AG10803 (cell line): ENCODE measurements at places on chromosomes 6 and 20.
A peak's percentile ranks its signal among the peaks of the same experiment; 100 is the strongest.

GRCh38 chr20:47968541-47969310 is 183.4 kb upstream of the SULF2 start:
- DNase-seq, result no peak

DNA sequence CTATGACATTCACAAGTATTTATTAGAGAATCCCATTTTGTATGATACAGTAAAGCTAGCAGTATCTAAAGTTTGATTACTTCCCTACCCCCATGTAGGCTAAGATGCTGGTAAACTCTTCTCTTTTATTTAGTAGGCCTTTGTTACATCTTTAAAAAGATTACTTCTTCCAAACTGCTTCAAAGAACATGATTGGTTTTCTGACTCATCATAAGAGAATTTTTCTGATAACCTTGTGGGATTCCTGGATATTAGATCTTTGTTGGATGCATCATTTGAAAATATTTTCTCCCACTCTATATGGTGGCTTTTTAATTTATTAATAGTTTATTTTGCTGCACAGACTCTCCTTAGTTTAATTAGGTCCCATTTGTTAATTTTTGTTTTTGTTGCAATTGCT is 898.3 kb upstream of the ADGRB3 start:
- DNase-seq, result no peak

DNA sequence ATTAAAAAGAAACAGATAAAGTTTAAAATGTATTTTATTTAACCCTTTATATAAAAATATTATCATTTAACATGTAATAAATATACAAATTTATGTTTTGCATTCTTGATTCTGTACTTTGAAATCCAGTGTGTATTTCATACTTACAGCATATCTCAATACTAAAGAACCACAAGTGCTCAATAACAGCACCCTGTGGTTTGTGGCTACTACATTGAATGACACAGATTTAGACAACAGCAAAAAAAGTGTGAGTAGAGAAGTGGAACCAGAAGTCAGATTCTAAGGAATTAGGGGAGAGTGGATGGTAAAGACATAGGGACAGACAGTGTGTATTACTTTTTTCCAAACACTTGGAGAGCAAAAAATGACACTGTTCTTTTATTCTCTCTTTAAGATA is 524.5 kb downstream of the BMP2 start:
- DNase-seq, result no peak

DNA sequence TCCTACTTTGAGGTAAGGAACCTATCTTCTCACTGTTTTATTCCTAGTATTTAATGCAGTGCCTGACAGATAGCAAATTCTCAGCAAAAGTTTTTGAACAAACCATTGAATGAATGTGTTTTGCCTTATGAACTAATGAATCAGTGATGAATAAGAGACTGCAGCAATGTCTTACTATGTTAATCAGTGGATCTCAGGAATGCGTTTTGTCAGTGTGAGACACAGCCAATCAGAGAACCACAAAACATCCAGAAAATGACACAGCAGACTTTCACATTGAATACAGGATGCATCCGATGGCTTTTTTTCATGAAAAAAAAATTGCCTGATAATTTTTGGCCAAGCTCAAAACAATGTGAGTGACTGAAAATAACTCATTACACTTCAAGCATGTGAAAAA is 270.5 kb downstream of the BMP2 start:
- DNase-seq, result peak; percentile 54

DNA sequence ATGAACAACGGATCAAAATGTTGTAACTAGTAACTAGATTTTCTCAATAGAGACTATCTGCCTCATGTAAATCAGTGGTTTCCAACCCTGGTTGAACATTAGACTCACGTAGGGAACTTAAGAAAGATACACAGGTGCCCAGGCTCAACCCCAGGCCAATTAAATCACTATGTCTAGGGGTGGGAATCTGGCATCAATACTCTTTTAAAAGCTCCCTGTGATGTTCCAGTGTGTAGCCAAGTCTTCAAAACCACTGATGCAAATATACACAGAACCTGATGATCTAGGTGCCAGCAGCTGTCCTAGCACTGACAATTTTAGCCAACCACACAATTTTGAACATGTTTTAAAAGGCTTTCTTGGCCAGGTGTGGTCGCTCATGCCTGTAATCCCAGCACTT is 128.7 kb downstream of the TBC1D32 start:
- DNase-seq, result no peak

DNA sequence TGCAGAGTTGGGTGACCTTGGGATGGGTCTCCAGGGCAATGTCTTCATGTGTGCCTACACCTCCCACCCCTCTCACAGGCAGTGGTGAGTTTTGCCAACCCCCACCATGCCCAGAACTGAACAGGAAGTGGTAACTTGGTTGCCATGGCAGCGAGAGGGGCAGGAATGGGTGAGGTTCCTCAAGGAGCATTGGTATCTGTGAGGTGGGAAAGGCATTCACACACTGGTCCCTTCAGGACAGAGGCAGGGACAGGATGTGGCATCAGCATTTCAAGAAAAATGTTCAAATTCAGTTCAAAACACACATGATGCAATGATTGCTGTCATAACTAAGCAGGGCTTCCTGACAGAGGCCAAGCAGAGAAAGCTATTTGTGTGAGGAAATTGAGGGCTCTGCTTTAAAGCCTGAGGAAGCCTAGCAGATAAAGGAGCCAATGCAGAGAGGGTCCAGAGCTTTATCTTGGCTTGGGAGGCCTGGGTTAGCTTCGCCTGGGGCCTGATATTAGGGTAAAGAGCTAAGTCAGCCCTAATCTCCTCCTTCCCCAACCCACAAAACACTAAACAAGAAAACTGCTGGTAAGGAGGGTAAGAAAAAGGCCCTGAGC is 551 bp downstream of the TREML2 start:
- DNase-seq, result peak; percentile 69

- DNase-seq, result no peak
Observed at GRCh38 chr6:139544701-139545057, 170.2 kb upstream of the CITED2 start.

GRCh38 chr20:1953621-1954020 is 40.2 kb downstream of the PDYN start:
- DNase-seq, result no peak

- no peak for DNase-seq
Observed at GRCh38 chr6:158083455-158084325, 84.4 kb downstream of the SERAC1 start.

- DNase-seq, result no peak
Observed at GRCh38 chr6:19501737-19502245, 335.4 kb upstream of the ID4 start.

DNA sequence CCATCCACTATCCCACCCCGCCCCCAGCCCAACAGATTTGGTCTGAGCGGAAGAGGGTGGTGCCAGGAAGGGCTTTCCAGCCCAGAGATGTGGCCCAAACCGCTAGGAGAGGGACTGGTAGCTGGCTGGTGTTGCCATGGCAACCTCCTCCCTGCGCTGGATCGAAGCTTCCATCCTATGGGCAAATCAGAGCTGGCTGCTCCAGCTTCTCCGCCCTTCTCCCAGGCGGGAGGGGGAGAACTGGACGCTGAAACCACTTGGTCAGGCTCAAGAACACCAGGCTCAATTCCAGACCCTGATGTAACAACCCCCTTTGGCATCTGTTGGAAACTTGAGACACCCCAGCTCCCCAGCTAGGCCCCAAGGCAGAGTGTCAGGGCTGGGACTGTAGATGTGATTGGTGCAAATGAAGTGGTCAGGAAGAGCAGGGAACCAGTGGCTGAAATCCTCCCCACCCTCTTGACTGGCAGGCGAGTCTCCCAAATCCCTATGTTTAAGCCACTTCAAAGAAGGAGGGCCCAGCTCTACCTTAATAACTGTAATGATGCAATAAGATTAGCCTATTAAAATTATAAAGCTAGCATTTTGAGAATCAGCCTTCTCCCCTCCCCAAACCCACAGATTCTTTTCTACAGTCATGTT is 4.2 kb downstream of the RIMS4 start:
- peak; percentile 62 for DNase-seq

DNA sequence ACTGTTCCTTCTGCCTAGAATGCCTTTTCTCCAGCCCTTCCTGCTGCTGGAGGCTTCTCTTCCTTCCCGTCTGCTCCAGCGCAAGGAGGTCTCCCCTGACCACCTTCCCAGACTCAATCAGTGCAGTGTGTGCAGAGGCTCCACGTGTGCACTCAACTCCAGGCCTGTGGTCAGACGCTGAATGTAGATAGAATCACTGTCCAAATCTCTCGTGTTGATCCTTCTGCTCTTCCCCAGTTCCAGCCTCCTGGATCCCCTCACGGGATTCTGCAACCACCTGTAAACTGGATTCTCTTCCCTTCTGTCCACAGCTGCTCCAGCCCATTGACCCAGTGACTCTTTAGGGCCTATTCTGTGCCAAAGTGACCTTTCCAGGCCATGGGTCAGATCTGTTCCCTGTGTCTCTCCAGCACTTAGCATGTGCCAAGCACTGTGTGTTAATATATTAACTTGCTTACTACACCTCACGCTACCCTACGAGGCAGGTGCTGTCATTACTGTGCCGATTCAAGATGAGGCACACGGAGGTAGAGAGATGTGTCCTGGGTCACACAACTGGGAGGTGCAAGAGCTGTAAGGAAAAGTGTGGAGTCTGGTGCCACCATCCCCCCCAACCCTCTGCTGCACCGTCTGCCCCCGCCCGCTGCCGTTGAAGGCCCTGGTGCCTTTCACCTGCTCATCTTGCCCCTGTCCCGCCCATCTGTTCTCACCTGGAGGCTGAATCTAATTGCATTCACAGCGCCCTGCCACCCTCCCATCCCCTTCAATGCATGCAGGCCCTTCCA is 112.2 kb downstream of the SULF2 start:
- no peak for DNase-seq

DNA sequence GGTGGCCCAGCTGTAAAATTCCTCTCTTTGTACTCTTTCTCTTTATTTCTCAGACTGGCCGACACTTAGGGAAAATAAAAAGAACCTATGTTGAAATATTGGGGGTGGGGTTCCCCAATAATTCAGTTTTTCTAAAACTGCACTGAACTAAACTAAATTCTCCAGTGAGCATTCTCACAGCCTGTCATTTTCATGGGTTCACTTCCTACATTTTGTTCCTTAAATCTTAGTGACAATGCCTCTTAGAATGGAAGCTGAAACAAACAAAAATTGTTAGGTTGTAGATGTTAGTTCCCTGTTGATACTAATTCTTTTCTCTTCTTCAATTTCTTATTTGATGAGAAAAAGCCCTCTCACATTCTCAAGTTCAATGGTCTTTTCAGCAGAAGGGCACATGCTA is 35.8 kb upstream of the IFNGR1 start:
- no peak for DNase-seq

GRCh38 chr6:140101818-140102217 is 727.4 kb upstream of the CITED2 start:
- DNase-seq, result no peak

DNA sequence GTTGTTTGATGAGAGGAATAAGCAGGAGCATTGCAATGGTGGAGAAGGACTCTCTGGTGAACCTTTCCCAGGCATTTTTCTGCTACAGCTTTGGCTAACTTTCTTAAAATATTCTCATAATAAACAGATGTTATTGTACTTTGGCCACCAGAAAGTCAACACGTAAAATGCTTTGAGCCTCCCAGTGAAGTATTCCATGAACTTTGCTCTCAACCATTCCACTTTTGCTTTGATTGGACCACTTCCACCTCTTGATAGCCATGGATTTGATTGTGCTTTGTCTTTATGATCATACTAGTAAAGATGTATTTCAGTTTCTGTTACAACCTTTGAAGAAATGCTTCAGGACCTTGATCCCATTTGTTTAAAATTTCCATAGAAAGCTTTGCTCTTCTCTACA is 241.1 kb downstream of the TENT5A start:
- no peak for DNase-seq

- no peak for DNase-seq
Observed at GRCh38 chr20:58923117-58923712, 57.8 kb upstream of the NELFCD start.

DNA sequence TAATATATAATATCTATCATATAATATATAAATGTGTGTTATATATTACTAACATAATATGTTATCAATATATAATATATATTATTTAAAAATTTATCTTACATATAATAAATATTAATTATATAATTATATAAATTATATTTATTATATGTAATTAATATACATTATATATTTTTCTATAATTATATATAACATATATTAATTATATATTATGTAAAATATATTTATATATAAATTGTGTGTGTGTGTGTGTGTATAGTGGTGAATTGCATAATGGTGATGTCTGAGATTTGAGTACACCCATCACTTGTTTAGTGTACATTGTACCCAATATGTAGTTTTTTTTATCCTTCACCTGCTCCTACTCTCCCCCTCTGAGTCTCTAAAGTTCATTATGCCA is 205.9 kb upstream of the KCNG1 start:
- DNase-seq, result no peak

- DNase-seq, result no peak
Observed at GRCh38 chr20:51276296-51276695, 253.4 kb upstream of the KCNG1 start.

- DNase-seq, result no peak
Observed at GRCh38 chr6:137522198-137522798, 28.1 kb upstream of the OLIG3 start.

- peak; percentile 15 for DNase-seq
Observed at GRCh38 chr20:38790200-38791053, 15.1 kb upstream of the PPP1R16B start.

- DNase-seq, result peak; percentile 73
Observed at GRCh38 chr6:27684264-27685211, 211.6 kb upstream of the ZNF184 start.

GRCh38 chr6:127641905-127642304 is 64.9 kb downstream of the C6orf58 start:
- peak; percentile 32 for DNase-seq

GRCh38 chr6:118740372-118740771 is 89.0 kb upstream of the CEP85L start:
- no peak for DNase-seq

DNA sequence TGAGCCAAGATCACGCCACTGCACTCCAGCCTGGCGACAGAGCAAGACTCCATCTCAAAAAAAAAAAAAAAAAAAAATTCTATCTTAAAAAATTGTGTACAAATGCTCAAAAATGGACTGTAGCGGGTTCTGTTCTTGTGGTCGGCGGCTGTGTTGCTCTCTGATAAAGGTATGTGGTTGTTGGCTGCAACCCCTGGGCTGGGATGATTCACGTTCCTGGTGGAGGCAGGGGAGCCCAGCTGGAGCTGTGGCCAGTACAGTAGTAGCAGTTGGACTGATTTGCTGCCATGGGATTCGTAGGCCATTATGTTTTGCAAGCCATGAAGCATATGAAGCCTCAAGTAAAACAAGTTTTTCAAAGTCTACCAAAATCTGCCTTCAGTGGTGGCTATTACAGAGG is 22.3 kb downstream of the MDN1 start:
- DNase-seq, result peak; percentile 27

DNA sequence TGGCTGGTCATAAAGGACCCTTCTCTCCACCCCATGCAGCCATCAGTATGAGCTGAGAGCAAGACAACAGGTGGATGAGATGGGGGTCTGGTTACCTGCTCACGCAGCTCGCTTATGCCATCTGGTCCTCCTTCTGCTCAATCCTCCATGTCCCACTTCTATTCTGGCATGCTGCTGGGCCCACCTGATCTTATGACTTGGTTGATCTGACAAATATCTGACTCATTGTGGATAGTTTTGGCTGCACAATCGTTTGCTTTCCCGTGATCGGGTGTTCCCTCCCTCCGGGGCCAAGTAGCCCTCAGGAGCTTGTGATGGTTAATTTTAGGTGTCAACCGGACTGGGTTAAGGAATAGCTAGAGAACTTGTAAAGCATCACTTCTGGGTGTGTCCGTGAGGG is 26.6 kb upstream of the ELMO2 start:
- DNase-seq, result no peak

GRCh38 chr6:2196079-2196679 is 49.2 kb downstream of the GMDS start:
- DNase-seq, result peak; percentile 59

- DNase-seq, result no peak
Observed at GRCh38 chr6:156175971-156176421, 601.2 kb upstream of the ARID1B start.

- DNase-seq, result peak; percentile 97
Observed at GRCh38 chr6:73983367-73983766, 287.4 kb downstream of the CD109 start.
